GM12878 (cell line): ENCODE measurements at places on chromosomes 12 and 14.
A peak's percentile ranks its signal among the peaks of the same experiment; 100 is the strongest.

GRCh38 chr12:39804898-39805297, 185.3 kb upstream of the ABCD2 start:
- DNase-seq = no peak

- DNase-seq = no peak
Measured at GRCh38 chr12:112022241-112023016, 9.2 kb downstream of the ERP29 start.

GRCh38 chr12:91273560-91273959, 90.9 kb upstream of the DCN start:
- DNase-seq = no peak

DNA sequence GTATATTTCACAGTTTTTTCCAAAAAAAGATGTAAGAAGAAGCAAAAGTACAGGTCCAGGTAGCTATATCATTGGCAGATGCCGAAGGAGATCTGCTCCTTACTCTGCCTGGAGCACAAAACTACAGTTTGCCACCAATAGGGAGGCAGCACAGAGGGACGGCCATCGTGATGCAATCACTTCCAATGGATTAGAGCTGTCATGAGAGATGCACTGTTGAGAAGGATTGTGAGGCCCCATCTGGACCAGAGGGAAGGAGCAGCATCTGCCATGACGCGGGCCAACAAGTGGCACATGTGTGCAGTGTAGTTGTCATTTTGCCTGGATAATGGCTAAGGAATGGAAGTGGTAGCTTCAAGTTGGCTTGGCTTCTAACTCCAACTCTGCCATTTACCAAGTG, 318.8 kb upstream of the FKBP4 start:
- DNase-seq = no peak

DNA sequence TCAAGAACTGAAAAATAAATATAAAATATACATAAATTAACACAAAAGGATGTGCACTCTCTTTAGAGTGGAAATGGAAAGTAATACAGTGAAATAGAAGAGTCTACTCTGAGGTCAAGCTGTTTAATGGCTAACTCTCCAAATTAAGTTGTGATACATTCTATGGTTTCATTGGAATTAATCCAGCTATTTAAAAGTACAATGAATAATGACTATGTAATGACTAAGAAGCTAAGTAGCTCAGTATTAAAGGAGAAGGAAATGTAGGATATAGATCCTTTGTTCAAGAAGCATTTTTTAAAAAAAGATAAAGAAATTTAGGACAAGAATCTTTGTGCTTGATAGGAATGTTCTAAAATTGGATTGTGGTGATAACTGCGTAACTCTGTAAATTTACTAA, 85.3 kb downstream of the LRP6 start:
- no peak for DNase-seq

- DNase-seq = no peak
Measured at GRCh38 chr14:71592361-71592760, 339.9 kb upstream of the RGS6 start.

GRCh38 chr12:132945806-132946205, 10.3 kb downstream of the ZNF605 start:
- no peak for DNase-seq

DNA sequence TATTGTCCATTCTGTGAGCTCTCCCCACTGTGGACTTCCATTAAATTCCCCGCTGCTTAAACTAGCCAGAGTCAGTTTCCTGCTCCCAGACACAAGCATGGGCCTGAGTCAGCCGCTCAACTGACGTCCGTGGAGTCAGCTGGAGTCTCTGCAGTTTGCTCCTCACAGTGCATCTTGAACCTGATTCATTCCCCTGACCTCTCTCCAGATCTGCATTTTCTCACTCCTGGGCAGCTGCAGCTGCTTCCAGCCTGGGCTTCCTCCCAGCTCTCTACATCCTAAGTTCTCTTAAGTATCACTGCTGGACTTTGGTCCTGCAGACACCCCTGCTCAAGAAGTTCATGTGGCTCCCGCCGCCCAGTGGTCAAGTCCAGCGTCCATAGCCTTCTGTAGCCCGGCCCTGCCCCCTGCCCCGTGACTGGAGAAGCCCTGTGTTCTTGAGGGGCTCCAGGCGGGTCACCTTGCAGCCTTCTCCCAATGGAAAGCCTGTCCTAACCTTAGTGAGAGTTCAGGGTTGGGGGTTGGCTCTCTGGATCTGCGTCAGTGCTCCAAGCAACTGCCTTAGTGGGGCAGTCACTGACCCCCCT, 20.0 kb downstream of the NFKBIA start:
- no peak for DNase-seq

- no peak for DNase-seq
Measured at GRCh38 chr12:23303821-23304220, 645.6 kb downstream of the SOX5 start.

DNA sequence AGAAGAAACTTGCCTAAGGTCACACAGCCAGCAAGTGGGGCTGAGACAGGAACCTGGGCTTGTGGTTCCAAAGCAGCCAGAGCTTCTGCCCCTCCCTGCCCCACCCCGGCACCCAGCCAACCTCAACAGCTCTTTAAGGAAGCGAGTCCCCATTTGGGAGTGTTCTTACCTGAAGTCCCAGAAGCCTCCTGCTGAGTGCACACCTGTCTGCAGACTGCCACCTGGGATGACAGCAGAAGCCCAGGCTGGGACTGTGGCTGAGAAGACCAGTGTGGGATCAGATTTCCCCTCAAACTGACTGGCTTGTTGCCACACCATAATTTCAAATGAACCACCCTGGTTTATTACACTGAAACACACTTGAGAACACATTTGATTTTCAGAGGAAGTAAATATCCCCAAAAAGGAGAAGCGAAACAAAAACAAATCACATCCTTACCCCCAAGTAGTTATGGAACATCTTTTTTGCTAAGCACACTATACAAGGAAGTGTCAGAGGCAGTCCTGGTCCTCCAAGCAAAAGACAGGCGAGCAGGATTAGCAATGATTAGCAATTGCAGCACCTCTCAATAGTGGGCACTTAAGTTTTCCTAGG, 6.3 kb upstream of the RIN3 start:
- peak; percentile 65 for DNase-seq

GRCh38 chr14:23776296-23776695, 140.1 kb downstream of the DHRS2 start:
- no peak for DNase-seq

DNA sequence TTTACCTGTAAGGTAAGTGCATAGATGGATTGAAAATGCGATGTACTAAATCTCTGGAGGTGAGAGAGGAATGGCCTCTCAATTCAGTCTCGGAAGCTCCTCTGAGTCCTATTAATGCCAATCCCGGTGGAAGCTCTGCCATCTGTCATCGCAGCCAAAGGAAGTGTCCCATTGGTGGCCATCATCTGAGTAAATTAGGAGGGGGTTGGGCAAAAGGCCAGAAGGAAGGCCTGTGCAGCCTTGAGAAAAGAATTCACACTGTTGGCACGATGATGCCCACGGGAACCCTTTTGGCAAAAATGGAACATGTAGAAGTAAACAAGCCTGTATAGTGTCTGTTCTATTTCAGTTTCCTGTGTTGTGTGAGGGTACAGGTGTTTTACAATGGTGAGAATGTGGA, 494.8 kb downstream of the NELL2 start:
- no peak for DNase-seq

- DNase-seq = no peak
Measured at GRCh38 chr12:40146800-40147797, 41.2 kb upstream of the SLC2A13 start.

DNA sequence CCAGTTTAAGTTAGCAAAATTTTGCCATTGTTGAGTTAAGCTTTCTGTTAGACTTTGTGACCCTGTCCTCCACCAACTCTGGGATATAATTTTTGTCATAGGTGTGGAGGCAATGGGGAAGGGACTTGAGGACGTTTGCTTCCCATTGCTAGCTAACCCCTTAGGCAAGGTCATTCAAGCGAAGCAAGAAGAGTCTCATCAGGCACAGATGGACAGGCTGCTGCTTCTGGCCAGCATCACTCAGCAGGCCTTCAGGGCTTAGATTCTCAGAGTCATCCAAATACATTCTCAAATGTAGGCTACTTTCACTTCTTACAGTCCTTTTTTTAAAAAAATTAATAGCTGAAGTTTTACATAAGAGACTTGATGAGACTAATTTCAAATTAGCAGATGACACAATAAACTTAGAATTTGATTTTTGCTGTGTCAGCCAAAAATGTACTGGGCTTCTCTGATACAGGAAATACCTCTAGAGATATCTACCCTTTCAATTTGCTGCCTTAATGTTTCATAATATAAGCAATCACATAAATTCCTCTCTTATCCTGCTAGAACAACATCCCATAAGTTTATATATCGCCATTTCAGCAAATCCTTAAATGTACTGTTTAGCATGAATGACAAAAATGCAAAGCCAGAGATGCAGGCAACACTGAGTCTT, 875.2 kb downstream of the FLRT2 start:
- DNase-seq = no peak

GRCh38 chr12:108516511-108517275, 1.6 kb downstream of the FICD start:
- DNase-seq = no peak

DNA sequence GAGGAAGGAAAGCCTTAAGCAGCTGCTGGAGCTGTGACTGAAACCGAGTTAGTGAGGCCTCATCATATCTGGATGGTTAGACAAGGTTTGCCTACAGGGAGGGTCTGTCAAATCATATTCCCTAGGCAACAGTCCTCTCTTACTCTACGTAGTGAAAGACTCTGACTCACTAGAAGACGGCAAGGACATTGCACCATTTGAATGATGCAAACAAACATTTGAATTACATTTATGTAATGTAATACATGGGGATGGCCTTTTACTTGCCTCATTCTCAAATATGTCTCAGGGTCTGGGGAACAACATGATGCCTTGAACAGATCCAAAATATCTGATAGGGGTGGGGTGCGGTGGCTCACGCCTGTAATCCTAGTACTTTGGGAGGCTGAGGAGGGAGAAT, 29.8 kb upstream of the STRAP start:
- DNase-seq = no peak

DNA sequence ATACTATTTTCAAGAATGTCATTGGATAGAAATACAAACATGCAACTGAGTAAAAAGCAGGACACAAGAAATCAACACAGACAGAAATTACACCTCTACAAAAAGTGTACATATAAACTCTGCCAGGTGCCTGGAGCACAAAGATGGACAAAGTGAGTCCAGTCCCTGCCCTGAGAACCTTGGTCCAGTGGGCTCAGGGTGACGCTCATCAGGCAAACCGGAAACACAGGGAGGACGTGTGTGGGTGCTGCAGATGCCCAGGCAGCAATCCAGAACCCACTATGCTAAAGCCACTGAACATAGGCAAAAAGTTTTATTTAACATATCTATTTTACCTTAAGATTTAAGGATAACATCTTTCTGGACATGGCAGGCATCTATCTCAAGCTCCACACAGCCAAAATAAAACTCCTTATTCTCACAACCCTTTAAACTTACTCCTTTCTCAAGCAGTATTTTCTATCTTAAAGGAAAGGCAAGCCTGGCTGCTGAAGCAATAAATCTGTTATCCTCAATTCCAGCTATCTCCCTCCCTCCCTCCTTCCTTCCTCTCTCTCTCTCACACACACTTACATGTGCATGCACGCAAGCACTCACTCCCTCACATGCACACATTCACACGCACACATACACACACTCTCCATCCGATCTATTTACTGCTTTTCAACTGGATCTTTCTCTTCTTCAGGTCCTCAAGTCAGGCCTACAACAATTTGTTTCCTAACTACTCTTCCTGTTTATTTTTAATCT, 10.2 kb downstream of the PPP1R13B start:
- DNase-seq = no peak

GRCh38 chr14:41830714-41831406, 224.2 kb downstream of the LRFN5 start:
- no peak for DNase-seq

DNA sequence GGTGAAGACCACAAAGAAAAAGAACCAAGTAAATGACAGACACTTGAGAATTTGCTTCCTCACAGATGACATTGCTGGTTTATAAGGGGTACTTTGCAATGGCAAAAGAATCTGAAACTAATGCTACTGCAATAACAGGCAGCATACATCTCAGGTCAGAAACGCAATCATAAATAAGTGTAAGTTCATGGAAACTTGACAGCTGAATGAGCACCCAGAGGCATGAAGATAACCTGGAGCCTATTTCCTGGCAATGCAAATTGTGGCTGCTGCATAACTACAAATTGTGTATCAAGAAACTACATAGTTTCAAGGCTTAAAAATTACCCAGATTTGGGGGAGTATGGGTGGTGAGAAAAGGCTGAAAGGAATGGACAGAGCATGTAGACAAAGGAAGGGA, 8.5 kb upstream of the MYO1A start:
- peak; percentile 20 for DNase-seq

- no peak for DNase-seq
Measured at GRCh38 chr12:104133321-104133720, 4.7 kb downstream of the NFYB start.

DNA sequence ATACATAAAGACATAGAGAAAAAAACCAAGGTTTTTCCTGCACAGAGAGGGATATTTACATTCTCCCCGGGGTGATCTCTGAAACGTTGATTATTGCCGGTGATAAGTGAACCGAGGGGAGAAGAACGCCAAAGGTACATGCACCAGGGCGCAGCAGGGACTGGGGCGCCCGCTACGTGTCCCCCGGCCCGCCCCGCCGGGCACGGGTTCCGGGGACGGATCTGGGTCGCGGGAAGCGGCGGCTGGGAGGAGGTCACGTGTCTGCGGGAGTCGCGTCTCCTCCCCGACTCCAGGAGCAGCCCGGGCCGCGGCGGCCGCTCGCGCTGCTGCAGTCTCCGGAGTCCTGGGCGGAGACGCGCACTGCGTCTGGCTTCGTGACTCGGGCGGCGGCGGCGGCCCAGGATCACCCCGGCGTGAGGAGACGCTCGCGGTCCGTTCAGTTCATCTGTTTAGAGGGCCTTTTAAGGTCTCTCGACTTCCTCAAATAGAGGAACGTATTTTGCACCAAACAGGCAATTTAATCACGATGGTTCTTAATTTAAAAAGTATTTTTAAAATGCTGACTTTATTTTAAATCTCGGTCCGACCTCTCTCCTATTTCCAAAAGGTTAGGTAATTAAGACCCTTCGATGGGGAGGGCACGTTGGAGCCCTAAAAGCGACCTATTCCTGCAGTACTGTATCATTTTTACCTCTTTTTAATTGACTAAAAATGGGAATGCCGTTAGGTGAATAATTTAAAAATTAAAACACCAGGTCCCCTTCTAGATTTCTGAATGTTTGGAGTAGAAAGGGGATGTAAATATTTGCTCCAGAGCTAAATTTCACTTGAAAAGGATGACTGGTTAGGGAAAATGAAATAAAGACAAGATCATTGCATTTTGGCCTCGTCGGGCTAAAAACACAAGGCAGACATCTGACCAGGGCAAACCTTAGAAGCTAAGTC, 1.8 kb upstream of the BHLHE41 start:
- no peak for DNase-seq

GRCh38 chr12:13126494-13126893, 23.0 kb upstream of the GSG1 start:
- no peak for DNase-seq

DNA sequence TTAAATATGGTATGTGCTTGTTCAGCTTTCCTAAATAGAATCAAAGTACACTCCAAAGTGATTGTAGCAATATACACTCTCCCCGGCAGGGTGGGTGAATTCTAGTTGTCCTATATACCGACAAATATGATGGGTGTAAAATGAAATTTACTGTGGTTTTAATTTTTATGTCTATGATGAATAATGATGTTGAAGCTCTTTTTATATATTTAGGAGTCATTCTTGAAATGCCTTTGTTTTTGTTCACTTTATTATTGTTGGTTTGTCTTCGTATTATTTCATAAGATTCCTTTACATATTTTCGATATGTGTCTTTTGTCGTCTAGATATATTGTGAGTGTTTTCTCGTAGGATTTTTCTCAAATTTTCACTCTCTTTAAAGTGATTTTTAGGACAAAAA, 105.7 kb downstream of the PDE3A start:
- no peak for DNase-seq
